Activated CD4-positive, alpha-beta T cell treated with anti-CD3 and anti-CD28 coated beads for 36 hours (primary cell): ENCODE measurements at places on chromosomes 3 and 15. TPM values are rescaled to one million over a fixed set of nuclear protein-coding genes. Genes with fewer than 3 reads are reported as not detected.

GRCh38 chr3:5917932-5918331 is 730.4 kb downstream of the EDEM1 start:
- no peak for DNase-seq

DNA sequence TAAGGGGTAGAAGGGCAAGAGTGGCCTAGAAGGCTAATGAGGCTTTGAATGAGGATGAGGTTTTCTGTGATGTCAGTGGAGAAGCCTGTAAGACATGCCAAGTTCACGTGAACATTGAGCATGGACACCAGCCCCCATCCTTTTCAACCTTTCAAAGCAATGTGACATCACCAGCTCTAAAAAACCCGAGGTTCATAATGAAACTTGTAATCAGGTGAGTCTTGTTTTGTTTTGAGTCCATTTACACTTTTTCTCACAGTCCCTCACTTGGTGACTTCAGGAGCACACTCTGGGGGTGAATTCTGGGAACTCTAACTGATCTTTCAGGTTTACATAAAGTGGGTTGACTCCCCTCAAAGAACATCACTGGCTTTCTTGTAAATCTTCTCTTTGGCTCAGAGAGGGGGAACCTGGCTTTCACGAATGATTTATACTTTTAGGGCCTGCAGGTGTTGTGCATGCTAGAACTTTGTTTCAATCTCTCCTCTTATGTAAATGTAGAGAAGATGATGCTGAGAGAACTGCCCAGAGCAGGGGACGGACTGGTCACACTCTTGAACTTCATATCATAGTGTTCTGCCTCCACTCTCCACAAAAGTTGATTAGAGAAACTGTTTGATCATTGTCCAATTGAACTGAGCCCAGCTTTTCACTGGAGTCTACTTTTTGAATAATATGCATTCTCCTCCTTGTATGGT is 224.7 kb upstream of the SATB1 start:
- DNase-seq, result peak; percentile 80

- DNase-seq, result no peak
These were observed 265.7 kb downstream of the XXYLT1 start for GRCh38 chr3:195005251-195005620.

DNA sequence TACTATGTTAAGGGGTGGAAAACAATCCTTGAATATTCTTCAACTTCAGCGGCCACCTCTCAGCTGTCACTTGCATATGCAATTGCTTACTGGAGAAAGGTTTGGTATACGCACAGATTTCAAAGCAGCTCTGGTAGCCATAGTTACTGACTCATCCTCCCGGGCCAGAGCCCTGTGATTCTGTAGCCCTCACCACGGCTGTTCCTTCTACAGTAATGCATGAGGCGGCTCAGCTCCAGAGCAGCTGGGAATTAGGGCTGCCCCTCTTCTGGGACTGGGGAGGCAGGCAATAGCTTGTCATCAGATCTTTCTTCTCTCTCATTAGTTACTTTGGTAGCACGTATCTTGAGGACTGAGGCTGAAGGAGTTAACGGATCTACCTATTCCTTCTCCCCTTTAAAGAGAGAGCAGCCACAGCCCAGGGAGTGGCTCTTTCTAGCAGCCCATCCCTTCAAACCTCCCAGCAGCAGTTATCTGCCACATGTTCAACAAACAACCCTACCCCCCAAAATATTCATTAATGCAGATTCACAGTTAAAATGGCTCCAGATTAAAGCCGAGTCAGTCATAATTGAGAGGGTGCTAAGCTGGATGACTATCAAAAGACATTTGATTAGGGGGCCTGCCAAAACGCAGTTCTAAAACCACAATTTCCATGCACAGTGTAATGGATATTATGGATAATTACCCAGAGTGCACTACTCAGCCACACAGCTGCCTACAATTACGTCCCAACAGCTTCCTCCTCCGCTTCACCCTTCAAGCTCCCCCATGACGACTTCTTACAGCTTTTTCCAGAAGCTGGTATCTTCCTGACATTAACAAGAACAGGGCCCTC is 54.7 kb downstream of the ETV5 start:
- no peak for DNase-seq

DNA sequence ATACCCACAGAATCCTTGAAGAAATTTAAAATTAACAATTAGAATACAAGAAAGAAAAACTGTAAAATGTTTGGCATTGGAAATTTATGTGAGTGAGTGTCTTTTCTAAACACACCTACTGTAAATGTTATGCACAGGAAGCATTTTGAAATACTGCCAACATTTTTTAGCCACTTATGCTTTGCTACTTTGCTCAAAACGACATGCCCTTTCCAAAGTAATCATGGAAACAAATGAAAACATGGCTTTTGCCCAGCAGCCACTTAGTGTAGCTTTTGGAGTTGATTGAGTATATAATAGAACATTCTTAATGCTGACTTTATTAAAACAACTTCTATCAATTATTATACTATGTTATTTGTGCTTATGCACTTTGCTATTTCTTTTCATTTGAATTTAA is 823.0 kb downstream of the CADM2 start:
- DNase-seq, result no peak

GRCh38 chr3:136943436-136943835 is 14.3 kb upstream of the IL20RB start:
- no peak for DNase-seq

DNA sequence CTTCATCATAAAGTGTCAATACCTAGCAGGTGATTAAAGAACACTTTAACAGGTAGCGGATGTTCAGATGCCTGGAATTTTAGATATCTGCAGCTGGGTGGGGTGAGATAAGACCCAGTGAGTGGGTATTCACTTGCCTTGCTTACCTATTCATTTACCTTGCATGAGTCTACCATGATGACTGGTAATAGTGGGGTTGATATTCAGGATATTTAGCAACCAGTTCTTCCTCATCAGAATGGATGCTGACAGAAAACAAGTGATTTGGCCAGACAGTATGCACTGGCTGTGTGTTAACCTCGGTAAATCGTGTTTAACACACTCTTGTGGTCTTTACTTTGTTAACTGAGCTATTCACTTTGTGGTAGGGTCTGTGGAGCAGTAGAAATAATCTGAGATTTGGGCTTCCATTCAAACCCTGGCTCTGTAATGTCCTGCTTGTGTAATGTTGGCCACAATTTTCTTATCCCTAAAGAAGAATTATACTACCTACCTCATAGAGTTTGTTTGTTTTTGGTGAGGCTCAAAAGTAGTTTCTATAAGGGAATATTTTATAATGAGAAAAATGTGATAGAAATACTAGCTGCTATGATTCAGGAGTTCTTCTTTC is 391.9 kb upstream of the TBL1XR1 start:
- no peak for DNase-seq

The FGF7 gene
- not detected for total RNA-seq
